ENCODE measurements at places on chromosomes 13 and 19.

DNA sequence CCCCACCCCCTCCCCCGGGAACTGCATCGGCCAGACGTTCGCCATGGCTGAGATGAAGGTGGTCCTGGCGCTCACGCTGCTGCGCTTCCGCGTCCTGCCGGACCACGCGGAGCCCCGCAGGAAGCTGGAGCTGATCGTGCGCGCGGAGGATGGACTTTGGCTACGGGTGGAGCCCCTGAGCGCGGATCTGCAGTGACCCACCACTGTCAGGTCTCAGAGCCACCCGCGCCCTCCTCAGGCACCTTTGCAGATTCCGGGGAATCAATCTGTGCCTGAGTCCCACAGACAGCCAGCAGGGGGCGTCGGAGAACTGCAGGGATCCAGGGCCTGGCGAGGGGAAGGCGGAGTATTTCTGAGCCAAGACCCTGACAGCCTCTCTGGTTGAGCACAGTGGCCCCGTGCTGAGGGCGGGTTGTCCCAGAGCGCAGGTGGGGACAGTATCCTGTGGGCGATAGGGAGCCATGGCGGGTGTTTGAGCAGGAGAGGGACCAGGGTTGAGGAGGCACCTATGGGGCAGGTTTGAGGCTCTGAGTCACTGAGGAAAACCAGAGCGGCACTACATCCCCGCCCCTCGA lies 30.4 kb upstream of the CYP4F8 start:
- peak; percentile 79 for DNase-seq

DNA sequence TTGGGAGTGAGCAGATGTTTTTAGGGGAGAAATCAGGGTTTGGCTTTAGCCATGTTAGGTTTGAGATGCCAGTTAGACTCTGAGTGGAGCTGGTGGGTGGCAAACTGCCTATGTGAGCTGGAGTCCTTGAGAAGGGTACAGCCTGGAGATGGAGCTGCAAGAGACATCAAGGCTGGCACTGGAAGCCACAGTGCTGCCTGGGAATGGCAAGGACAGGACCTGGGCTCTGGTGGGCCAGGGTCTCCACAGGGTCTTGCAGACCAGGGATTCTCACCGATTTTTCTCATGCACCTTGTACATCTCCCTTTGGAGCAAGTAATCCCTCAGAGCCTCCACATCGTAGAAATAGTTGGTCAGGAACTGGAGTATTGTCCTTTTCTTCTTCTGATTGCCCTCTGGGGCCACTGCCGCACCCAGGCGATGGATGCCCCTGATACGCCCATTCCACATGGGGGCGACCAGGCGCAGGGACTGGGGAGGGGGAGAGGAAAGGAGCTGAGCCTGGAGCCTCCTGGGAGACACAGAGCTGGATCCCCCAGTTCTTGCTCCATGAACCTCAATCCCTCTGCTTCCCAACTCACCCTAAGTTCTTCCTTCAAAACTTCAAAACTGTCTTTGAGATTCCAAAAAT lies 1.7 kb downstream of the DMAC2 start:
- no peak for DNase-seq

- no peak for DNase-seq
Observed at GRCh38 chr13:66994097-66994496, 236.0 kb downstream of the PCDH9 start.

GRCh38 chr13:99214232-99214631 lies 13.6 kb downstream of the UBAC2 start:
- peak; percentile 5 for DNase-seq

DNA sequence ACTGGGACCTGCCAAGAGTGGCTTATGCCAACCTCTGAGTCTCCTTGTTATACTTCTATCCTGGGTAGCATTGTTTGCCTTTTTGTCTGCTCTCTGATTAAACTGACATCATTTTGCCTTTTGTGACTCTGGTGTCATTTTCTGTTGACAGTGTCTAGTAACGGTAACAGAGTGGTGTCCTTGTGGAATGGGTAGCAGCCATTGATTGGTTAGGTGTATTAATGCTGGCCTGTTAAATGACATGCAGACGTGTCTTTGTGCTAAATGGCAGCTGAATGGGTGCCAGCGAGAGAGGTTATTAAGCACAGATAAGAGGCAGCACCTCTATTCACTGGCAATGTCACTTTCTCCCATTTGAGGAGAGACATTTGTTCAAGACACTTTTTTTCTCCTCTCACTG lies 1289.4 kb downstream of the PCDH9 start:
- DNase-seq = no peak

GRCh38 chr19:10286803-10287737 lies at the start of gene ICAM4:
Gene ICAM4 (plus strand): TSS chr19:10286955. CDS start chr19:10287013, 58 bp downstream.
- no peak for DNase-seq

- DNase-seq = no peak
Observed at GRCh38 chr13:80755910-80756309, 415.0 kb upstream of the SPRY2 start.

DNA sequence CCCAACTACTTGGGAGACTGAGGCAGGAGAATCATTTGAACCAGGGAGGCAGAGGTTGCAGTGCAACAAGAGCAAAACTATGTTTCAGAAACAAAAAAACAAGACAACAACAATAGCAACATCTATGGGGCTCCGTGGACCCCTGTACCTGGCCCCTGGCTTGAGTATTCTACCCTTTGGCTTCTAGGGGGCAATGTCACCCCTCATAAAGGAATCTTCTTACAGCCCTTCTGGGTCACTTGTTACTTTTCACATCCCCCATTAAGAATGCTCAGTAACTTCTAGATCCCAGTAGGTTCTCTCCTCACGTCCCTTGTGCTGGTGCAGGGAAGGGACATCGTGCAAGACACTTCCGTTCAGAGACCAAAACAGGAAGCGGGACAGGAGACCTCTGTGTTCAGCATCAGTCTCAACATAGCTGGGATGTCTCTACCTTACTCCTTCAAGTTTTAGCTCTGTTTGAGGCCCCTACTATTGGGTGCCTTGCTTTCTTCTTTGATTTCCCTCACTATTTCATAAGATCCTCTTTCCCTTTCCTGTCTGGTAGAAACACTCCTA lies 218.1 kb upstream of the ARGLU1 start:
- no peak for DNase-seq

GRCh38 chr13:75220861-75221260 lies 261.1 kb downstream of the TBC1D4 start:
- DNase-seq = no peak

DNA sequence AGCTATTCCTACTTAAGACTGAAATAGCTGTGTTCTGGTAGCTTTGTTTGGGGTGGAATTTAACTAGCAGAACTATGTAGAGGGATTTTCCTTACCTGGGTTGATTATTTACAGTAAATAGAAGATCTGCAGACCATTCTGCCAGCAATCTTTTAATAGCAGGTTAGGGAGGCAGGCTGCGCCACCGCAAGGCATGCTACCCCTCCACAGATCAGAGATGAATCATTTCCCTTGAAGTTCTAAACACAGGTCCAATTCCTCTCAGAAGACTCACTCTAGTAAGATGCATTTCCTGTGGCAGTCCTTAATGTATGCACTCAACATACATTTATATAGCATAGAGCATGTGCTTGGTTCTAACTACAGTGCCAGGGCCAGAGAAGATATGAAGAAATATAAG lies 109.0 kb downstream of the TNFRSF19 start:
- DNase-seq = no peak

- DNase-seq = no peak
Observed at GRCh38 chr13:91774397-91774796, 376.0 kb downstream of the GPC5 start.

- DNase-seq = peak; percentile 4
Observed at GRCh38 chr13:108342369-108343289, 73.1 kb downstream of the TNFSF13B start.

DNA sequence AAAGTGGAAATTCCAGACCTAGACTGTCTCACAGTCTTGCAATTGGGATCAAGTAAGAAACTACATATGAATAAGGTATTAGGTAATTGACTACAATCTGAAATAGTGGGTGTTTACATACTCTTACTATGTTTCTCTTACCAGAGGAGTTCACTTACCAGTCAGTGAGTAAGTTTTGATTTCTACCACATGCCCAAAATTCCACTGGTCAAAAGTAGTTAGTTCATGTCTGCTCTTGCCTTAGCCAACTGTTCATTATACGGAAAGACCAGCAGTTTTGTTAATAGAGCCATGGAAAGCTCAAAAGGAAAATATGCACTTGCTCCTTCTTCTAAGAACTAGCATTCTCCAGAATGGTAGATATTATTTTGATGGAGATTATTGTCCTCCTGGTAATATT lies 490.8 kb downstream of the RFC3 start:
- DNase-seq = no peak

DNA sequence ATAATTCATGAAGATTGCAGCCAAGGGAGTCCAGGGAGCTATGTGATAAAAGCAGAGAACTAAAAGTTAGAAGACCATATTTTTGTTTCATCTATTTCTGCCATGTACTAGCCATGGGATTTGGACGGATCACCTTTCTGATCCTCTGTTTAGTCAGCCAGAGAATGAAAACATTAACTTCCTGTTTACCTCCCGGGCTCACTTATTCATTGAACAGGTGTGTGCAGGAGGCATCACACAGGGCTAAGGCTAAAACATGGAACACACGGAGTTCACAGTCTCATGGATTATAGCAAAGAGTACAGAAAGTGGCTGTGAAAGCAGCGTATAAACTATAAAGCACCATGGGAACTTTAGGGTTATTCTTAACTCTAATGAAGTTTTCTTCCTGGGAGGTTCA lies 96.8 kb downstream of the GPR12 start:
- no peak for DNase-seq

- DNase-seq = no peak
Observed at GRCh38 chr19:13830741-13831536, 35.7 kb downstream of the ZSWIM4 start.

GRCh38 chr13:49456156-49456555 lies 12.1 kb downstream of the SETDB2 start:
- DNase-seq = no peak

GRCh38 chr19:49761625-49762311 lies 1.3 kb downstream of the TSKS start:
- no peak for DNase-seq

DNA sequence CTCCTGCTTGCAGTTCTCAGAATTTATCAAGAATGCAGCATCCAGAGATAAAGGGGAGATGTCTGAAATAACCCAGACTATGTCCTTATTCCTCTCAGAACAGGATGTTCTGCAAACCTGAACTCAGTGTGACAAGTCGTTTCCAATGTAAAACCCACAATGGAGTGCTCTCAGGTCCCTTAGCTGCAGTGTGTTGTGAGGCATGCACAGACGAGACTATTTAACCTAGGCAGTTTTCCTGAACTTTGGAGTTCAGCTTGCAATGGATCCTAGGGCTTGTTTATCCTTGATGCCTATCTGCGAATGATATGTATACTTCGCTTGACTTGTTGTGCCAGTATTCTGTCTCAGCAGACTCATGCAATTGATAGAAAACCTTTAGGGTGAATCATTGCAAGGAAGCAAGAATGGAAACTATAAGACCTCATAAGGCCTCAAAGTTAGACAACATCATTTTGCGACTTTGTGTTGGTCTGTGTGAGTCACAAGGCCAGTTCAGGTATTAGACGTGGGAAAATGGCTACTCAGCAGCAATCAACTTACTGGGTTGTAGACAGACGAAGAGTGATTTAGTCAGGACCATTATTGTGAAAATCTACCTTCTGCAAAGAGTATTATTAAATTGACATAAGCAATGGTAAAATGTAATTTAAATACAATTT lies 2439.9 kb upstream of the PCDH20 start:
- DNase-seq = no peak

GRCh38 chr13:90533866-90534265 lies 813.6 kb upstream of the MIR17HG start:
- DNase-seq = no peak

GRCh38 chr13:39586151-39586550 lies 16.8 kb downstream of the LHFPL6 start:
- no peak for DNase-seq

DNA sequence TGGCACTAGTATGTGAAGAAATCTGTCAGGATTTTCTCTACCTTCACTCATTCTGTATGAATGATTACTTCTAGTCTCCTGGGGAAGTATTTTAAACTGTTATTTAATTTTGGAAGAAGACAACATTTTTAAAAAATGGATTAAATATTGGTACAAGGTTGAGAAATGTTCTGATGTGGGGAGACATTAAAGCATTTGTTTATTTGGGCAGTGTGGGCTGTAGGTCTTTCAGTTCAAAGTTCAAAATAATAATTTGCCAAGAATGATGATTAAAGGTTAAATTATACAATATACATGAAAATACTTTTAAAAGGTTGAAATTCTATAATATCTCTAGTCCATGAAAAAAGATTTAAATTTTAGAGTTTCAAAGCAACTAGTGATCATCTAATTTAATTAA lies 194.7 kb downstream of the NHLRC3 start:
- DNase-seq = no peak

DNA sequence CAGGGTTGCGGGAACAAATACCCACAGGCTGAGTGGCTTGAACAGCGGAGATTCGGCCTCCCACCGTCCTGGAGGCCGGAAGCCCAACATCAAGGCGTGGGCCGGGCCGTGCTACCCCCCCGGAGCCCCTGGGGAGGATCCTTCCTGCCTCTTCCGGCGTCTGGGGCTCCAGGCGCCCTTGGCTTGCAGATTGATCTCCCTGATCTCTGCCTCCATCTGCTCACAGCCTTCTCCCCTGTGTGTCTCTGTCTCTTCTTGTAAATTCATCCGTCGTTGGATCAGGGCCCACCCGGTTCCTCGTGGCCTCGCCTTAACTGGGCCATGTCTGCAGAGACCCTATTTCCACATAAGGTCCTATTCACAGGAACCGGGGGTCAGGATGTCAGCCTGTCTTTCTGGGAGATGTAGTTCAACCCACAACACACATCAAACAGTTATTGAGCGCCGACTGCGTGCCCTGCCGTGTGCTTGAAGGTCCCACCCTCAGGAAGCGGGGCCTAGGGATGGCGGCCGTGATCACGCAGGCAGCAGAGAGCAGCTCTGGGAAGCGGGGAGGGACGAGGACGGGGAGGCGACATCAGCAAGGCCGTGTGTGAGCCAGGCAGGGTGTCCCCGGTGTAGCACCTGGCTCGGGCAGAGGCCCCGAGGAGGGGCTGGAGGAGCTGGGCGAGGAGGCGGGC lies 21.3 kb downstream of the HCN2 start:
- peak; percentile 39 for DNase-seq

DNA sequence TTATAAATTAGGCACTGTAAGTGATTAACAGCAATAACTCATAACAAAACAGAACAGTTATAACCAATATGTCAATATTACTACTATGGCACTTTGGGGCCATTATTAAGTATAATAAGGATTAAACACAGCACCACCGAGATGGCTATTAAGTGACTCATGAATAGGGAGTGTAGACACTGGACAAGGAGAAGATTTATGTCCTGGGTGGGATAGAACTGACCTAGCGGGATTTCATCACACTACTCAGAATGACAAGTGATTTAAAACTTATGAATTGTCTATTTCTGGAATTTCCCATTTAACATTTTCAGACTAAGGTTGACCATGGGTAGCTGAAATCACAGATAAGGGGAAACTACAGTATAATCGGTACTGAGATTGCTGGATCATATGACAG lies 79.0 kb upstream of the SLC7A1 start:
- DNase-seq = no peak

DNA sequence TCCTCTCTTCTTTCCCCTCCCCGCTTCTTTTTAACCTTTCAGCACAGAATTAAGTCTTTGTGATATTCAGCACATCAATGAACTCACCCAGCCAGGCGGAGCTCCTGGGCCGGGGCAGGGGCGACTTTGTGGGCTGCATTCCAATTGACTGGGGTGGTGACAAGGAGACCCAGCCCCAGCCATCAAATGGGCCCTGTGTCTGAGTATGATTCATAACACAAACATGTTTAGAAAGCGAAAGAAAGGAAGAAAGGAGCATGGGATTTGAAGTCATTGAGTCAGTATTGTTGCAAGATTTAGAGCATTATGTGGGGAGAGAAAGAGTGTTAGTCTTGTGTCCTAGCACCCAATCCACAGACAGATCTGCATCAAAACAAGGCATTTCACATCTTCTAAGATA lies 185.3 kb downstream of the LHFPL6 start:
- DNase-seq = no peak
